ENCODE measurements at places on chromosomes 7 and 10.

DNA sequence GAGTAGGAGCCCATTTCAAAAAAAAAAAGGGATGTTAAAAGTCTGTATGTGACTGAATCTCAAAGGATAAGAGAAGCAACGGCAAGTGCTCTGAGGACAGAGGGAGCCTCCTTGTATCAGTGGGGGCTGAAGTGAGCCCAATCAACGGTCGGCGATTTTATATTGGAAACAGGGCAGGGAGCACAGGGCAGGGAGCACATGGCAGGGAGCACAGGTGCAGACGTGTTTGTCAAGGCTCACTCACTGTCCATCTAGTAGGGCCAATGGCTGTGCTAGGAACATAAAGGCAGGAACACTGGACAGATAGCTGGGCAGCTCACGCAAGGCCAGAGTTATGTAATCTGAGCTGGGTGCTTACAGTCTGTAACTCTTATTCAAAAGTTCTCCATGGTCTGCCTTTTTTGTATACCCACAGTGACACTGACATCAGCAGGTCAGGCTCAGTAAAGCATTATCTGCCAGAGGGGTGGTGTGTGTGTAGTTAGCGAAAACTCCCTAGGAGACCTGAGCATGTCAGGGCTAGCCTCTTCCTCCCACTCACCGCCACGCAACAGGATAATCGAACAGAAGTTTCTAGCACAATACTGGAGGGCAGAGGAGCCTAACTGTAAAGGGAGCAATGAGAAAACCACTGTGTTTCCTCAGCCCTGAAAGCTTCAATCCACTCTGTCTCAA lies 15.4 kb downstream of the AKR1B1 start:
- DNase-seq: no peak

GRCh38 chr7:4281231-4281993 lies 400.7 kb upstream of the FOXK1 start:
- no peak for DNase-seq

DNA sequence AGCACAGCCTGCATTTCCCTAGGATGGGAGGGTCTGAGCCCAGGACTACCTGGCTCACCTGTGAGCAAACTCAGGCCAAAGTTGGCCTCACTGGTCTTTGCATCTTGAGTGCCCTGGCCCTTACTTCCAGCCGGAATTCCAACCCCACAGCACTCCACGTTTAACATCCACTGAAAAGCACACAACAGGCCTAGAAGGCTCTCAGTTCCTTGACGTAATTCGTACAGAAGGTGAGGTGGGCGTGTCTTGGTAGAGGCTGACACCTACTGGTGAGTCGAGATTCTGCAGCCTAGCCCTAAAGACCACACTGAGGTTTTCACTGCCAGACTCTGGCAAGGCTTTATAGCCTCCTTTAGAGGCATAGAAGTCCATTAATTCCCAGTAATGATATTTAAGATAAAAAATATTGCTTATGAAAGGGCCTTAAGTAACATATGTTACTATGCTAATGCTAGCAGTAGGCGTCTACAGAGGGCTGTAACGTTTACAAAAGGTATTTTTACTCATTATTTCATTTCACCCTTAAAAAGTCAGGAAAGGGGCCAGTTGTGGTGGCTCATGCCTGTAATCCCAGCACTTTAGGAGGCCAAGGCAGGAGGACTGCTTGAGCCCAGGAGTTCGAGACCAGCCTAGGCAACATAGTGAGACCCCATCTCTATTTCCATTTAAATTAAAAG lies 95.8 kb downstream of the HIP1 start:
- no peak for DNase-seq

DNA sequence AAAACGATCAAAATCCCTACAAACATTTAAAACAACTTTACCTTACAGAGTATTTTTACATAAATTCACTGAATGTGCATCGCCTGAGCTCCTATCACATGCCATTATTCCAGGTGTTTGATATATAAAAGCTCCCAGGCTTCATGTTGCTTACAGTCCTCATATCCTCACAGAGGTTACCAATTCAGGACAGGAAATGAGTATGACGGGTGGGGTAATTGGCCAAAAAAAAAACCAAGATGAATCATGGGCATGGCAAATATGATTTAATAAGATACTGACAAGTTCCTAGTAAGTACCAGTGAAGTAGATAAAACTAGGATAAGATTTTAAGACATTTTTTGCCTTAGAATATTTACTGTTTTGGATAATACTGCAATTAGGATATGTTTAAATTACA lies 135.8 kb downstream of the KMT2E start:
- DNase-seq: no peak

DNA sequence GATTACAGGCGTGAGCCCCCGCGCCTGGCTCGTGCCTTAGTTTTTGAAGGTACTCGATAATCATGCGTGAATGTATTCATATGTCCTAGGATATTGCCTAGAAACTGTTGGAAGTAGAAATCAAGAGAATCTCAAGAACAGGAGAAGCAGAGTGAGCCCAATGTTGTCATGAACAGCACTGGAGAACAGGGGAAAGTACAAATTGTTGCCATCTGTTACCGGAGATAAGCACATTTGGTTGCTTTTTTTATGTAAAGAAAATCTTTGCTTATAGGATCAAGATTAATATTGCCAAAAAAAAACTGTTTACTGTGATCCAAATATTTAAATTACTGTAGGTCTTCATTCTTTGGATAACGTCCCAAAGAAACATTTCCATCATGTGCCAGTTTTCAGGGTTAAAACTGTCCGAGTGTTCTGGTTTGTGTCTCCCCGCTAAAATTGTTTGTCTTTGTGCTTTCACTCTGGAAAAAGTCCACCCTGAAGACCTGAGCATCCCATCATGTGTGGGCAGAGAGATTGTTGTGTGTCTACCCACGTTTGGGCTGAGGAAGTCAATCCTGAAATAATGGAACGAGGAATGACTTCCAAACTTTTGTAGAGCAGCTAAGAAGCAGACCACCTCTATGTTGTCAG lies 95.7 kb upstream of the CELF2 start:
- no peak for DNase-seq

DNA sequence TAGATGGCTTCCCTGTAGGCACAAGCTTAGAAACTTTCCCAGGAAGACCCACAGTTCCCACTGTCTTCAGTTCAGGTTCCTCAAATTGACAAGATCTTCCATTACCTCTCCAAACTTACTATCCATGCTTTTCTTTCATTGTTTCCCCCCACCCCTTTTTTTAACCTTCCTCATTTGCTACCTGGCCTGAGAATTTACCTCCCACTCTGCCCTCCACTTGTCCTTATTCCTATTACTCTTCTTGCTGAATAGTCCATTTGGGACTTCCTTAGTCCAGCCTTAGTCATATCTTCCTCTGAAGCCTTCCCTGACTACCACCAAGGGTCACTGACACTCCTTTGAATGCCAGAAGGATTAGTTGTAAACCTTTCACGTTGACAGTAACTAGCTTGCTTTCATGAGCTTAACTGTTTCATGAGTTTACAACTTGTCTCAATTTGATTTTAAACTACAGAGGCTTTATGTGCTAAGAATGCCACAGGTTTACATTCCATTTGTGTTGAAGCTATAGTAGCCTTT lies 1.2 kb upstream of the CALU start:
- DNase-seq: no peak

DNA sequence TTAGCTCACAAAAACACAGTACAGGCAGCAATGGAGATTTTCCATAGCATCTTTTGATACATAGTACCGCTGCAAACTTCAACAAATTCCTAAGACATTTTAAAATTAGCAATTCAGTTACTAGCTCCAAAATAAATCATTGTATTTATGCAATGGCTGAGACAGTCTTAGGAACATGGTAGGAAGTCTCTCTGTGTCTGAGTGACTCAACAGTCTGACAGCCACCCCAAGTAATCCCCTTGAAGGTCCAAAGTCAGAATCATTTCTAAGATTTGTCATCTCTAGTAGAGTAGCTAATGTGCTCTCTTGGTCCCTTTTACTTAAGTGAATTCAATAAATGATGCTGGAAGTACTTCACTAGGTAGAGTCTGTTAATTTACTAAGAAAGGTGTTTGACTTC lies 93.8 kb upstream of the NOBOX start:
- DNase-seq: no peak

- DNase-seq: no peak
Observed at GRCh38 chr7:22694597-22695207, 32.3 kb upstream of the IL6 start.

- no peak for DNase-seq
Observed at GRCh38 chr10:11189582-11190376, 172.1 kb downstream of the CELF2 start.

DNA sequence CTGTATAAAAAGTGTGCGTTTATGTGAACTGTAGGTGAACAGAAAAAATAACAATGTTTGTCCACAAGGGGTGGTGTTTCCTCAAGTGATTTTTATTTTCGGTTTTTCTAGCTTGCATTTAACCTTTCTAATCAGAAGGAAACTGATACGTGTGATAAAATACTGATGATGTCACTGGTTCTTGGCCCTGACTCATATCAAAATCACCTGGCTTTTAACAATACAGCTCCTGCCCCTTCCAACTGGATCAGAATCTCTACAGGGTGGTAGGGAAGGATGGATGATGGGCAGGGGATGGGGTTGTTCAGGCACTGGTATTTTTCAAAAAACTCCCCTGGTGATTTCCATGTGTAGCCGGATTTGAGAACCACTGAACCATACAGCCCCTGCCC lies 10.9 kb downstream of the NPFFR1 start:
- no peak for DNase-seq

DNA sequence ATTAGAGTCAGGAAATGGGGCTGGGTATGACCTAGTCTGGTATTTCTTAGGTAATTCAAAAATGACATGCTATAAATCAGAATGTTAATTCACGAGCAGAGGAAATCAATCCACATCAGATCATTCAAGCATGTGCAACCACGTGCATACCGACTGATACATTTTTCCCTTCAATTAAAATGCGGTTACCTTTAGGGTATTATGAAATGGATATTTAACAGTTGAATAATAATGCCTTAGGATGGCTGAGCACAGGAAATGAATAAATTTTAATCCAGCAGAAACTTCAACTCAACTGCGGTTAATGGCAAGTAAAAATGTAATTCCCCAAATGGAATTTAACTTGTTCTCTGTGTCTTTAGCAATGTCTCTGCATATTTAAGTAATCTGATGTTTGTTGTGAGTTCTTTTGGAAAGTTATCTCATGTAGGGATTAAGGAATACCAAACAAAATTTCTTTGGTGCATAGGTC lies 9.2 kb downstream of the CPA2 start:
- no peak for DNase-seq

DNA sequence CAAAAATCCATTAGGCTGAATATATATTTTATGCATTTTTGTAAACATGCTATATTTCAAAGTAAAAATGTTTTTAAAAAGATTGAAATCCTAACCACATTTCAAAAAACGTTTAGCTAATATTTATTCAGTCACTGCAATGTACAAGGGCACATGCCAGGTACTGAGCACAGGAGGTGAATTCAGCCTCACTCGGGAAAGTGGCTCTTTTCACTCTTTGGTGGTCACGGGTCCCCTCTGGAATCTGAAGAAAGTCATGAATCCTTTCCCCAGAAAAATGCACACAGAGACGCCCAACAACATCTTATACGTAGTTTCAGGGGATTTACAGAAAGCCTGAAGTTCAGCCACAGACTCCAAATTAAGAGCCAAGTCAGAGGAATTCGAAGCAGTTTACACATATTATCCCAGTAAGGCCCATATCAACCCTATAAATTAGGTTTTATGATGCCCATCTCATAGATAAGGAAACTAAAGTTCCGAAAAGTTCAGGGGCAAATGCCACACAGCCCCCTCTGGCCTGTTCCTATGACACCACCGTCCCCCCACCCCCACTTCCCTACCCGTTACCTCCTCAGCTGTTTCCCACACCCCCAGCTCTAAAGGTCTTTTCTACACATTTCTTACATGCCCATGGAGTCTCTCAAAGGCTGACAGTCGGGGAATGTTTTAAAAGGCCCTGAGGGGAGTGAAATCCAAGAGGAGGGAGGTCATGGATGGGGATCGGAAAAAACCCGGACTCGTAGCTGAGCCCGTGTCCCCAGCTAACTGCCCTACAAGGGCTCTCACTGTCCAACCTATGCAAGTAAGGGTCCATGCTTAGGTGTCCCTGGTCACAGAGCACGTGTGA lies 9.6 kb upstream of the SVOPL start:
- DNase-seq: no peak

GRCh38 chr10:68598978-68599770 lies 39.0 kb downstream of the TET1 start:
- peak; percentile 67 for DNase-seq

DNA sequence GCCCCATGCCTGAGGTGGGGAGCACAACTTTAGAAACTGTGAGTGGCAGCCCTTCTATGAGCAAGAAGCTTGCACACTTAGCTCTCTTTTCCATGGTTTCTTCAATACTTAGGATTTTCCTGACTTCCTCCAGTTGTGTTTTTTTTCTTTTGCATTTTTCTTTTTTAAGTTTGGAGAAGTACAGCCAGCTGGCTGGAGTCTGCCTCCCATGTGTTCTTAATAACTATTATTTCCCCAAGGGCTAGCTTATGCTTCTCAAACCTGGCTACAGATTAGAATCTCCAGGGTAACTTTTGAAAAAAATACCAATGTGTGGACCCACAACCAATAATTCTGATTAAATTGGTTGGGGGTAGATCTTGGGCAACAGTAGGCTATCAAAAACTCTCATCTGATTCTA lies 37.4 kb upstream of the MEOX2 start:
- no peak for DNase-seq

DNA sequence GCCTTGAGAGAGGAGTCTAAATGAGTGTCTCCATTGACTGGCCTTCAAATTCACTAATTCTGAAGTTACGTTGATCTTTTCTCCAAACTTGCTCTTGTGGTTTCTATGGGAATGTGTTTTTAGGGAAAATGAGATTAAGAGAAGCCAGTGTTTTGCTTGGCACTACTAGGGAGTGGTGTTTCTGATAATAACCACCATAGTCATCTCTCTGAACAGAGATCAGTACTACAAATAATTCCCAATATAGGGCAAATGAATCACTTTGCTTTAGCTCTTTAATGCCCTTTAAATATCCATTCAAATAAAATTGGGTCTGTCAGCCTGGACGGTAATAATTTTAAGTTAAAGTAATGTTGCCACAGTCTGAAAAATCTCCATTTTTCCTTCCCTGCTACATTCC lies 90.8 kb downstream of the NRF1 start:
- no peak for DNase-seq

DNA sequence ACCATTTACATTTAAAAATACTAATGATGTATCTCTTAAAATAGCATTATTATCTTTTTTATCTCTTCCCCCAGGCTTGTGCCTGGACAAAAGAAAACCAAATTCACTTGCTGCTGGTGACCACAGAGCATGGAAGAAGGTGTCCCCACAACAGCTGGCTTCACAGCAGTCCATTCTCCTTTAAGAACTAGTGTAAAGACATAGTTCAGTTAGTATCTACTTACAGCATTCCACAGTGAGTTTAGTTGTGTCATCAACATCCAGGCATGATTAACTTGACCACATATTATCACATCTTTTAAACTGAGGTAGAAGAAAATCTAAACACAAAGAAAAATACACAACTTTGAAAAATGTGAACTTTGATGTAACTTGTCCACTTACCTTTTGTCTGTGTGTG lies 55.0 kb downstream of the LRRC17 start:
- no peak for DNase-seq

Data from sciatic nerve (tissue), 2 donors.